ENCODE measurements at places on chromosomes 5 and 9. TPM values are rescaled to one million over a fixed set of nuclear protein-coding genes. Genes with fewer than 3 reads are reported as not detected.

GRCh38 chr9:80146466-80146865 lies 574.7 kb downstream of the TLE4 start:
- no peak for DNase-seq

DNA sequence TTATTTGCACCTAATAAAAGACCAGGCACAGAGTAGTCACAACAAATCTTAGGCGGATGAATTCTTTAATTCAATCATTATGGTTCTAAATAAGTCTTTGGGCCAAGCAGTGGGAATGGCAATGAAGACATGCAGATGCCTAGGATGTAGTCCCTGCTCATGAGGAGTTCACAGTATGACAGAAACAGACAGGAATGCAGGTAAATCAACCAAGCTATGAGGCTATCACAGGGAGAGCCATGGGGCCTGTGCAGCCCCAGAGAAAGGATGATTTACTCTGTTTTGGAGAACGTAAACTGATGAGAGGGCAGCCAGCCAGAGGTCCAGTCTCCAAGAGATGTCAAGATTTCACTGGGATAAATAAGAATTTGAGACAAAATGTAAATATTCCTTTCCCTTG lies 129.4 kb downstream of the TRIM32 start:
- no peak for DNase-seq

The PHF24 gene
- 0.15 TPM for total RNA-seq

The TMEM171 gene
- total RNA-seq: 0.64 TPM

GRCh38 chr9:105051897-105052296 lies 123.9 kb upstream of the ABCA1 start:
- no peak for DNase-seq

DNA sequence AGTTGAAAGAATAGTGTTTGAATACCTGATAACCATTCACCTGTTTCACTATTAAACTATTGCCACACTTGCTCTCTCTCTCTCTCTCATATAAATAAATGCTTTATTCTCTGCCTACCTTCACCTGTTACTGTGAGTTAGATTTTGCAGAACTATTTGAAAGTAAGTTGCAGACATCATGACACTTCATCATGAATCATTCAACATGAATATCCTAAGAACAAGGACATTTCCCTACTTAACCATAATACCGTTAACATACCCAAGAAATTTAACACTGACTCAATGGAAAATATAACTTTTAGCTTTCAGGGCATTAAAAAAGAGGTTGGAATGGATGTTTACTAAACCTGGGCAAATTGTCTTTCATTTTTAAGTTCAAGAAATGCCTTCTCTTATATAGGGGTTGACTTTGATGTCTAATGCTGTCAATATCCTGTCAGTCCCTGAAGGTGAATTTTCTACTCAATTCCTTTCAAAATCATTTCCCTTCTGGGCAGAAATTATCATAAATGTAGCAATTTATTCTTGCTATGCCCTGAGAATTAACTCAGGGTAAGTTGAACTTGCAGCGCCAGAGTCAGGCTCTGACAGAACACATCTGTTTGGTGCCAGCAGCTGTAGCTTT lies 582.6 kb upstream of the TLE4 start:
- DNase-seq: no peak

The MYMK gene
- total RNA-seq: not detected

DNA sequence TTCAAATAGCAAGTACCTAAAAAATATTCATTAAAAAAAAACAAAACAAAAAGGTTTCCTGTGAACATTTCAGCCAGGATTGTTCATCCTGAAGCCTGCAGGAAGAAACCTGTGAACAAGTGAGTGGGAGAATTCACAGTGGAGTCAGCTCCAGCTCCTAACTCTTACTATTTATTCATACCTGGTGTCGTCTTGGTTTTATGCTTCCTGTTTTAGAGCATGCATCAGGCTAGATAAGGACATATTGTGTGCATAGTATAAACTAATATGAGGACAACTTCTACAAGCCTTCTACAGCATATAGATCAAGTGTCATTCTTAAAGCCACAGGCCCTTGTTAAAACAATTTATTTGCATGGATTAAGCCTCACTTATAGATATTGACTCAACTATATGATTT lies 169.9 kb downstream of the EFNA5 start:
- no peak for DNase-seq

GRCh38 chr9:89999176-89999533 lies 394.3 kb downstream of the GADD45G start:
- peak; percentile 79 for DNase-seq

The SLC24A2 gene
- not detected for total RNA-seq

GRCh38 chr5:102554728-102555127 lies 55.9 kb upstream of the SLCO6A1 start:
- DNase-seq: no peak

The HMMR gene
- 0.15 TPM for total RNA-seq

DNA sequence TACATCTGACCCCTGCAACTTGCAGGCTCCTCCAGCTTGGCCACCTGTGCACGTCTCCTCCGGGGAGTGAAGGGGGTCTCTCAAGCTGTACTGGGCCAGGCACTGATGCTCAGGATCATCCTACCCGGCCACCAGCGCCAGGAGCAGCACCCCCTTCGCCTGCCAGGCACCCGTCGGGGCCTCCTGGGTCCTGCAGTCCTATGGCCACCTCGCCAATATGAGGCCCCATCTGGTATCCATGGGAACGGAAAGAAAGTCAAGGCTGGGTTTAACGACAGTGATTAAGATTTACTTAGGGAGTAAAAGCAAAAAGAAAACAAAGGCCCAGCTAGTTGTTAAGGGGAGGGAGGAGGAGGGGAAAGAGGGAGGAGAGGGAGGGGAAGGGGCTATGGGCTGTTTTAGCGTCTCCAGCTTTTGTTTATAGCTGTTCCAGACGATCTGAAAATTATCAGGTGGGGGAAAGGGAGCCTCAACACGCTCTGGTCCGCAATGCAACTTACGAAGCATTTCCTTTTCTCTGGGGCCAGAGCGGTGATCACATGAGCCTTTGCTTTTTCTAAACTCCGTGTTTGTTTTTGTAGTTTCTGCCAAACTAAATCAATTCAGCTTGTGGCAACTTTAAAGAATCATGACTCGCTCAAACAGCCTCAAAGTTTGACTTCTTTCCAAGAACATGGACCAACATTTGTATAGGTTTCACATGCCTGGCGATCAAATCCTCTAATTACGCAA lies 132.4 kb downstream of the ROR2 start:
- no peak for DNase-seq

DNA sequence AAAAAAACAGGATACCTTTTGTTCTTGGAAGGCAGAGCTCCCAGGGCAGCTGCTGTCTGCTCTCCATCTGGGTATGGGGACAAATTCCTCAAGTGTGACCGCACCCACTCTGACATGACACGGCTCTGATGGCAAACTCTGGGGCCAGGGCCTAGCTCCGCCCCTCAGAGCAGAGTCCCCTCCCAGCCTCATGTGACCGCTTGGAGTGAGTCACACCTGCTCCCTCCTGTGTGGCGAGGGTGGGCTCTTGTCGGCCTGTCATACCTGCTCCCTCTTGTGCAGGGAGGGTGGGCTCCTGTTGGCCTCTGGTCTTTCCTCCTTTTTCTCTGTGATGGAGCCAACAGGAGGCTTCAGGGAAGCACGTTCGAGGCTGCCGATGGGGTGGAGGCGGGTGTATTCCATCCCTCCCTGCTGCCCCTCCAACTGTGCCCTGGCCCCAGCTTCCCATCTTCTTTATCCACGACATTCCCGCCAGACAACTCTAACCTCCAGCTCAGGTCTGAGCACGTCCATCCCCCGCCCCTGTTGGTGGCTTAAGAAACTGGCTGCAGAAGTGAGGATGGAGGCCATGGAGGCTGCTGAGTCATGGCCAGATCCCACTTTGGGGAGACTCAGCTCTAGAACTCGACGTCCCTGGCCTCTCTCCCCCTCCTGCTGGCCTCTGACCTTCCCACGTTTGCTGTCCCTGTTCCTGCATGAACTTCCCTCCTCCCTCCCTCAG lies 65.3 kb downstream of the OLFM1 start:
- no peak for DNase-seq

The PPIC gene
- total RNA-seq: 18.7 TPM

DNA sequence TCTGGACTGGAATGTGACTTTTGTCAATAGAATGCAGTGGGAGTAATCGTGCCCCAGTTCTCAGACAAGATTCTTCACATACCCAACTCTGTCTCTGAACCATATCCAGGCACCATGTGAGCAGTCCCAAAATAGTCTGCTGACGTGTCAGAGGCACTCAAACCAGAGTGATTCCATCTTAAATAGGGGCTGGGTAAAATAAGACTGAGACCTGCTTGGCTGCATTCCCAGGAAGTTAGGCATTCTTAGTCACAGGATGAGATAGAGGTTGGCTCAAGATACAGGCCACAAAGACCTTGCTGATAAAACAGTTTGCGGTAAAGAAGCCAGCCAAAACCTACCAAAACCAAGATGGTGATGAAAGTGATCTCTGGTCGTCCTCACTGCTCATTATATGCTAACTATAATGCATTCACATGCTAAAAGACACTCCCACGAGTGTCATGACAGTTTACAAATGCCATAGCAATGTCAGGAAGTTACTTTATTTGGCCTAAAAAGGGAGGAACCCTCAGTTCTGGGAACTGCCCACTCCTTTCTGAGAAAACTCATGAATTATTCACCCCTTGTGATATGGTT lies 16.9 kb upstream of the PLCXD3 start:
- no peak for DNase-seq

- DNase-seq: peak; percentile 63
Observed at GRCh38 chr9:116653348-116654058, 33.6 kb upstream of the TRIM32 start.

The SPINK14 gene
- not detected for total RNA-seq

- DNase-seq: no peak
Observed at GRCh38 chr9:77224746-77225312, 47.5 kb downstream of the VPS13A start.

- no peak for DNase-seq
Observed at GRCh38 chr9:82583524-82583923, 479.4 kb downstream of the RASEF start.

- no peak for DNase-seq
Observed at GRCh38 chr9:111533099-111533790, 8.3 kb downstream of the ZNF483 start.

The ZBTB6 gene
- total RNA-seq: 11.1 TPM

DNA sequence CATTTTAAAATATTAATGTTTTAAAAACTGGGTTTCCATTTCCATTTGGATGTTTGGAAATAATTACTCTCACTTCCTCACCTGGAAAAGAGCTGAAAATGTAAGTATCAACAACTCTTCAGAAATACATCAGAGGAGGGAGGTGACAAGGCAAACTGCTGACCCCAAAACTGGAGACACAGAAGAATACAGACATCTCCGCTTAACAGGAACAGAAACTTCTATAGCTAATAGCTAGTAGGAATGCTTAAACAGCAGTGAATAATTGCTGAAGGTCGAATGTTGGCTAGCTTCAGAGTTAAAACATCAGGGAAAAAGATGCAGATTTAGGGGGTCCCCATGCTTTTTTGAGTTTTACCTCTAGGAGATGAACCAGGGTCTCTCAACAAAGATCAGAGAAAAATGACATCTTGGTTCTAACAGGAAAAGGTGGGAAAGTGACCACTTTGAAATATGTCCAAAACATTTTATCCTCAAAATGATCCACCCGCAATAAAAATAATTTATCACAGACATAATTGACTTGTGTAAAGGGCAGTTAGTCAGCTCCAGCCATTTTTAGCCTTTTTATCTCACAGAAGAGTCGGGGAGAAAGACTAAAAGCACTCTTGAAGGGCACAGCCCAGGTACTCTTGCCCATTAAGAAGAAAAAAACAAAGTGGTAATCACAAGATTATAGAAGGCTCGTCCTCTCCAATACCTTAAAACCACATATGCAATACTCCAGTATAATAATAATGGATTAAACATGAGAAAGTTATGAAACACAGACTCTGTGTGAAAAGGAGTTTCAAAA lies 1474.9 kb downstream of the EFNA5 start:
- DNase-seq: no peak

DNA sequence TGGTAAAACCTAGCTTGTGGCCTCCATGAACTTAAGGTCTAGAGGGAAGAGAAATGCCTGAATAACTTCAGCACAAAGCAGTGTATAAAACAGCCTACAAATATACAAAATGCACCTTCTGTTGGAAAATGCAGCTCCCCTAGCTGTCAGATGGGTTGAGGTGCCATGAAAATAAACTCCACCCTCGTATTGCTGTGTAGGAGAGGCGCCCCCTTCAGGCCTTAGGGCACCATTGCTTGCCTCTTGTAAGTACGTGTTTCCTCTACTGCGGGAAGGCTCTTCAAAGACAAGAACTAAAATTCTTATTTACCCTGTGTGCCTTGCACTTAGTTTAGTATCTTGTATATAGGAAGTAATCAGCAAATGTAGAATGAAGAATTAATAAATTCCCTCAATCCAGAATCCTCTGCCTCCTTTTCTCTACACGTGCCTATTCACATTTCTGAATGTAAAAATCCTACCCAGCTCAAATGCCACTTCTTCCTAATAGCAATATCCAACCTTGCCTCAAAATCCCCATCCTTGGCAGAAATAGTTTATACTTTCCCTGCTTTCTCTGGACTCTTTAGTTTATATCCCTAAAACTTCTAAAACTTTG lies 393.7 kb upstream of the PDE4D start:
- no peak for DNase-seq

DNA sequence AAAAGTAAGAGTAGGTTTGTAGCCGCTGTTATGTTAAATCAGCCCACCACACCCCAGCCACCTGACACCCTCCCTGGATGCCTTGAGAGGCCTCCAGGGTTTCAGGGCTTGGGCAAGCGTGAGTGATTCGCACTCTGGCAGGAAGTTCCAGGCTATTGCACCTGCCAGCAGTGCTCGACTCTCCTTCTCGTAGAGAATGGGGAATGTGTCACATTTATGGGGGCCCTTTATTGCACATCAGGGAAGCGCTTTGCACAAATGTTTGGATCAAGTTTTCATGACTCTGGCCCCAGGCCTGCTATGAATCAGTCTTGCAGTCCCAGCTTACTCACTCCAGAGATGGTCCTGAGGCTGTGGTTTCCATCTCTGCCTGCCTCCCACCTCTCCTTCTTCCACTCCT lies 66.1 kb upstream of the ADRA1B start:
- no peak for DNase-seq

The FBP1 gene
- total RNA-seq: 33.4 TPM

- no peak for DNase-seq
Observed at GRCh38 chr5:150065346-150065745, 21.0 kb downstream of the CSF1R start.

The EMB gene
- 32.6 TPM for total RNA-seq

The BARHL1 gene
- not detected for total RNA-seq

All from breast epithelium (tissue), 4 donors.